Fibroblast of skin of back (primary cell): ENCODE measurements at places on chromosomes 11 and 22.

DNA sequence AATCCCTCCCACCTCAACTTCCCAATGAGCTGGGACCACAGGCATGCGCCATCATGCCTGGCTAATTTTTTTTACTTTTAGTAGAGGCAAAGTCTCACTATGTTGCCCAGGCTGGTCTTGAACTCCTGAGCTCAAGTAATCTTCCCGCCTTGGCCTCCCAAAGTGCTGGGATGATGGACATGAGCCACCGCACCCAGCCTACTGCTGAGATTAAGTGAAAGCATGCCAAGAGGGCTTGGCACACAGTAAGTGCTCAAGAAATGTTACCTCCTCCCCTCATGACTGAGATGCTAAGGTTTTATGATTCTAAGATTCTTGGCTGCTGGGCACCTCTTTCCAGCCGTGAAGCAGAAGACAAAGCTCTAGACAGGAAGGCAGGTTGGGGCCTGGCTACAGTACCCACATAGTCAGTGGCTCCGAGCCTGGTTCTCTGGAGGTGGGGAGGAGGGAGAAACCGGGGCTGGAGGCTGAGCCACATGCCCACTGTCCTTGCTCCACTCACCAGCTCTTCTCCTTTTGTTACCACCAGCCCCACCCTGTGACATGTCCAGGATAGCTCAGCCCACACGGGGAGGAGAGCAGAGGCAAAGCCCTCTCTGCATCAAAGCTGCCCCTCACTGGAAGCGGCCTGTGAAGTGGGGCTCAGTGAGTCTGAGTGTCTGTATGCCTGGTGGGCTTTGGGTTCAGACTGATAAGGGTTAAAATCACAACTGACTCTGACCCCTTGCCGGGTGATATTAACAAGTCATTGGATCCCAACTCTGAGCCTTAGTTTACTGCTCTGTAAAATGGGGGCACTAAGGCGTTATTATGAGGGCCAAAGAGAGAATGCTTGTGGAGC, 12.9 kb downstream of the ARHGEF17 start:
- peak; percentile 55 for DNase-seq

DNA sequence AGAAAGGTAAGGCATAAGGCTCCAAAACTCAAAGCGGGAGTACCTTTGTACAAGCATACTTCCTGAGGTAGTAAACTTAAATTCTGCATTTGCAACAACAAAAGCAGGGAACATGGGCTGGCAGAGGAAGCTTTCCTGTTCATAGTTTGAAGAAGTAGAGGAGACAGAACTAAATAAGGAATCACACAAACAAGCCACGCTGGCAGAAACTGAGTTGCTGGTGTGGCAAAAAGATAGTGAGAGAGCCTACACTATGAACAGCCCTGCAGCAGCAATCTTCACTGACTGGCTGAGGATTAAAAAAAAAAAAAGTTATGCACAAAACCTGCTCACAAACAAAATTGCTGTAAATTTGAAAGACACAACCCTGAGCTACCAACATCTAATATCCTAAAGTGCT, 46.5 kb downstream of the FCHSD2 start:
- DNase-seq: peak; percentile 26

- no peak for DNase-seq
Observed at GRCh38 chr11:45320371-45320770, 34.2 kb upstream of the SYT13 start.

DNA sequence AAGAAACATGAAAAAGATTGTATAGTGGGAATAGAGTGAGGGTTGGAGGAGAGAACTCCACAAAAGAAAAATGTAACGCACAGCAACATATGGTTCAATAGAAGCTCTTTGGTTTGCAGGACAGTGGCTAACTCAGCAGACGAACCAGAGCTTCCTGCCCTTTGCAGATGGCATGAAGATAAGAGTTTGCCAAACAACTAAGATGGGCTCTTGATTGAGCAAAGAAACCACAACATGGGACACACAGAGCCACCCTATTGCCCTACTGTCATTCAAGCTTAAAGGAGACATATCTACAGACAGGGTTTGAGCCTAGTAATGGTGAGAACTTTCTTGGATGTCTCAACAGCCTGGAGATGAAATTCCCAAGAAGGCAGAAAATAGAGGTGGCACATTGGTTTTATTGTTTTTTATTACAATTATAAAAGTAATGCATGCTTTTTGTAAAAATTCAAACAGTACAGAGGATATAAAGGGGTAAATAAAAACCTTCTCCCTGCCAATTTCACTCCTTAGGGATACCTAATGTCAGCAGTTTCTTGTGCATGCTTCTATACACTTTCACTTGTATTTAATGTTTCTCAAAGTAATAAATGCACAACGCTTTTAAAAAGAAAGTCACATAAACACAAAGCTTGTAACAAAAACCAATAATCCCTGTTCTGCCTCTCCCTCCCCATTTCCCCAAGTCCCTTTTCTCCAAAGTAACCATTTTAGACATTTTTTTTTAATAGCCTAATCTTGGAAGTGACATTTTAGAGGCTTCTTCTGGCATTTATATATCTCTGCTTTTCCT, 63.7 kb downstream of the COPB1 start:
- no peak for DNase-seq
